ENCODE measurements at places on chromosomes 6 and 20.
A peak's percentile ranks its signal among the peaks of the same experiment; 100 is the strongest.

DNA sequence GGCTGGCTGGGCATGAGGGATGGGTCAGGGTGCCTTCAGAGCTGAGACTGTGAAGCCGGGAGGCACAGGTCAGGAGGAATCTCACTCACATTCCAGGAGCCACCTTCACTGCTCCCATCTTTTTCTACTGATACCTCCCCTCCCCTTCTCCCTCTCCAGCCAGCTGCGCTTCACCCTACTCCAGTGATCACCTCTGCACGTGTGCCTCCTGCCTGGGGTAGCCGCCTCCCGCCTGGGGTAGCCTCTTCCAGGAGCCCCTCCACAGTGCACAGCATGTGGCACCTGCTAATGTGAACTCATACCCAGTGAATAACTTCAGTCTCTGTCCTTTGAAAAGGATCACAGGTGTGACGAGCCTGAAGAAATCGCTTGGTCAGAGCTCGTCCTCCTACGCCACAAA lies 232.6 kb downstream of the TMEM242 start:
- DNase-seq: no peak

GRCh38 chr6:18314317-18314997 lies 50.1 kb upstream of the DEK start:
- DNase-seq: no peak

GRCh38 chr6:41784581-41785171 lies 2.8 kb upstream of the TOMM6 start:
- no peak for DNase-seq

GRCh38 chr6:90103056-90103800 lies 193.4 kb downstream of the BACH2 start:
- no peak for DNase-seq

- DNase-seq: peak; percentile 50
These were observed 171.6 kb upstream of the FBXL4 start for GRCh38 chr6:99119109-99120031.

- DNase-seq: peak; percentile 19
These were observed 65.8 kb downstream of the MAP3K4 start for GRCh38 chr6:161057103-161058091.

DNA sequence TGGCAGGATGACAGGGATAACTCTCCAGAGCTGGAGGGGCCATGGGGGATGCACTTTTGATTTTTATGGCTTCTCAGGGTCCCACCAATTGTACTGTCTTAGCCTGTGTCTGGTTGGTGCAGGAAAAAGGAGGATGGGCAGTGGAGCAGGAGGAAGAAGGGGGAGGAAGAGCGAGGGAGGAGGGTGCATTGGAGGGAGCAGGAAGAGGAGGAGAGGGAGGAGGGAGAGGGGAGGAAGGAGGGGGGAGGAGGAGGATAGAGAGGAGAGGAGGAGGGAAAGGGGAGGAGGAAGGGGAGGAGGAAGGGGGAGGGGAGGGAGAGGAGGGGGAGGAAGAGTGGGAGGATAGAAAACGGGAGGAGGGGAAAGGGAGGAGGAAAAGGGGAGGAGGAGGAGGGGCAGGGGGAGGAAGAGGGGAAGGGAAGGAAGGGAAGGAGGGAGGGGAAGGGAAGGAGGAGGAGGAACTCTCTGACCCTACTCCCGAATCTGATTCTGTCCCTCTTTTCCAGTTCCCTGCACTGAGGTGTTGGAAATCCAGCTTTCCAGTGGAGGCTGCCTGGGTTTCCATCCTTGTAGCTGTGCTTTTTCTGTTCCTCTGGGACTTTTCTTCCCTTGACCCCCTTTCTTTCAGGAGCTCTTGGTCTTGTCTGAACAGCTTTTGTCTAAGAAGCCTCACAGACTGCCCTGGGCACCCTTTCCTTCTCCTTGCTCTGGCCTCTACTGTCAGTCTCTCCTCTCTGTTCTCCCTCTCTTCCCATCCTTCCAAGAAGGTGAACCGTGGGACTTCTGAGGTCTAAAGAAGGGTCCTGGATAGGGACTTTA lies 149.4 kb downstream of the DHX35 start:
- no peak for DNase-seq

DNA sequence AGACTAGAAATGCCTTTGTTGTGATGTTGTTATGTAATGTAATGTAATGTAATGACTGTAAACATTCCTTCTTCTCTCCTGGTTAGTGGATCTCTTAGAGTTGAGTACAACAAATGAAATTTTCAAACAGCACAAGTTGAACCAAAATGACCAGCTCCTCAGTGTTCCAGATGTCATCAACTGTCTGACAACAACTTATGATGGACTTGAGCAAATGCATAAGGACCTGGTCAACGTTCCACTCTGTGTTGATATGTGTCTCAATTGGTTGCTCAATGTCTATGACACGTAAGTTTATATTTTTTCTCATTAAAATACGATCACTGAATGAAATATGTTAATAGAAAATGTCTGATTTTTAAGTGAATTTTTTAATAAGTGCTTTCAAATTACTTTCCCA lies 496.7 kb downstream of the UTRN start:
- DNase-seq: no peak

GRCh38 chr20:24648481-24648880 lies 179.1 kb downstream of the SYNDIG1 start:
- DNase-seq: no peak

GRCh38 chr6:24990236-24990845 lies 54.6 kb upstream of the RIPOR2 start:
- DNase-seq: no peak

- peak; percentile 46 for DNase-seq
These were observed 32.0 kb downstream of the POM121L2 start for GRCh38 chr6:27280064-27280539.

GRCh38 chr20:53652859-53653517 lies 59.3 kb upstream of the ZNF217 start:
- DNase-seq: no peak

- DNase-seq: no peak
These were observed 35.3 kb downstream of the DUSP22 start for GRCh38 chr6:327538-328116.

DNA sequence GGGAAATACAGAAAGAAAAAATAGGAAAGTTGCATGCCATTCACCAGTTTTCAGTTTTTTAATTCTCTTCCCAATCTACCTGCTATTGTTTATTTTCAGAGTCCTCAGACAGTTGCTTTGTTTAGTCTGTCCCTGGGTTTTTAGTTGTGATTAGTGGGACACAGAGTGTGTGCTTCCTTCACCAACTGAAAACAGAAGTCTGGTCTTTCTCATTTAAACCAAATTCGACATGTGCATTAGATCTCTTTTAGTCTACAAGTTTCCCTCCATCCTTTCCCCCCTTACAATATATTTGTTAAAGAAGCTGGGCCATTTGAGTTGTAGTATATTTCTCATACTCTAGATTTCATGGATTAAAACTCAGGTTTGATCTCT lies 58.7 kb upstream of the STMND1 start:
- DNase-seq: no peak

DNA sequence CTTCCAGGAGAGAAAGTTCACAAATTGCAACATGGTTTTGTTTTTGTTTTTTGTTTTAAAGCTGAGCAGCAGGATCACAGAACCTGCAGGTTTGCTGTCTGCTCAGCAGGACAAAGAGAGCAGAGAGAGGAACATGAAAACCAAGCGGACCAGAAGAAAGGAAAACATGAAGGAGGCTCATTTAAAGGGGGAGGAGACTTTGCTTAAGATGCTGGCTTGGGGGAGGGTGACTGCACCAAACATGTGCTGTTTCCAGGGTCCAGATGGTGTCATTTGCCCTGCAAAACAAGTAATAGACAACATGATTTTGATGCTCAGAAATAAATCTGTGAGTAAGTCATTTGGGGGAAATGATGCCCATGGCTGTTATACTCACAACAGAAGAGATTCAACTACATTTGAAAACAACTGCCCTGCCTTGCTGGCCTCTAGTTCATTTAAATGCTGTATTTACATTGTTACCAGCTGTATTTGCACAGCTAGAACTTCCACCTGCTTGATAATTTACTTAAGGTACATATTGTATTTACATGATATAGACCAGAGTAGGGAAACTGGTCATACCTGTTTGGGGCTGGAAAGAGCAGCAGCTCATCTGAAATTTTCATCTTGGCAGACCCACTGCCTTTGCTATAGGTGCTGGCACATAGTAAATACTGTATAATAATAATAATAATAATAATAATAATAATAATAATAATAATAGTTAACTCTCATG lies 32.2 kb upstream of the CHD6 start:
- DNase-seq: no peak

GRCh38 chr6:113884011-113884410 lies 26.9 kb downstream of the MARCKS start:
- no peak for DNase-seq

DNA sequence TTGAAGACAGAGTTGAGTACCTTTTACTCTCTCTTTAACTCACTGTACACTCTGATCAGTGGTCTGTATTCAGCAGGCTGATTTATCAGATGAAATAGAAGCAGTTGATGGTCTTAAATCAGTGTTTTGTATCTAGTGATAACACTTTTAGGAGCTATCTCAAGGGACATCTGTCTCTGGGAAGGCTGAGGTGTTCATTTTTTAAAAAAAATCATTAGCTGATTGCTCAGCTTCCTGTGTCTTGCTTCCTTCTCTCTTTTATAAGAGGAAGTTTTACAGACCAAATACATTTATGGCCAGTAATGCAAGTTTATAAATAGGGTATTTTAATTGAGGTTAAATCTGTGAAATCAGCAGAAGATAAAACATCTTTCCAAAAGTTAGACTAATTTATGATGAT lies 12.0 kb upstream of the CCDC170 start:
- no peak for DNase-seq

DNA sequence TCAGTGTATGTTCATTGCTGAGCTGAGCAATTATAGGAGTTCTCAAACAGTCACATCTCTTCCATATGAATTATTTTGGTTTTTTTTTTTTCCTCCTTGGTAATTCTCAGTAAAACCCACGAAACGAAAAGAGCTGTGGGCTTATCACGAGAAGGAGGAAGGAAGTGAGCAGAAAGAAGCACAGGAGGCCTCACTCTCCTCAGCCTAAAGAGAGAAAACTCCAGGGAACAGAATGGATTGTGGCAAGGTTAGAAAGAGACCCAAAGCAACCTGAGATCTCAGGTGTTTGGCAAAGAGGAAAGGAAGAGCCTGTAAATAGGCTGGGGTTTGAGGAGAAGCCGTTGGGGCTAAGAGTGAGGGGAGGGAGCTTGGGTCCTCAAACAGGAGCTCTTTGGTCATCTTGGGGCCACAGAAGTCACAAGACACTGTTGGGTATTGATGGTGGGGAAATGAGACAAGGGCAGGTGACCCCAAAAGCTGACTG lies 67.8 kb upstream of the CITED2 start:
- DNase-seq: no peak

DNA sequence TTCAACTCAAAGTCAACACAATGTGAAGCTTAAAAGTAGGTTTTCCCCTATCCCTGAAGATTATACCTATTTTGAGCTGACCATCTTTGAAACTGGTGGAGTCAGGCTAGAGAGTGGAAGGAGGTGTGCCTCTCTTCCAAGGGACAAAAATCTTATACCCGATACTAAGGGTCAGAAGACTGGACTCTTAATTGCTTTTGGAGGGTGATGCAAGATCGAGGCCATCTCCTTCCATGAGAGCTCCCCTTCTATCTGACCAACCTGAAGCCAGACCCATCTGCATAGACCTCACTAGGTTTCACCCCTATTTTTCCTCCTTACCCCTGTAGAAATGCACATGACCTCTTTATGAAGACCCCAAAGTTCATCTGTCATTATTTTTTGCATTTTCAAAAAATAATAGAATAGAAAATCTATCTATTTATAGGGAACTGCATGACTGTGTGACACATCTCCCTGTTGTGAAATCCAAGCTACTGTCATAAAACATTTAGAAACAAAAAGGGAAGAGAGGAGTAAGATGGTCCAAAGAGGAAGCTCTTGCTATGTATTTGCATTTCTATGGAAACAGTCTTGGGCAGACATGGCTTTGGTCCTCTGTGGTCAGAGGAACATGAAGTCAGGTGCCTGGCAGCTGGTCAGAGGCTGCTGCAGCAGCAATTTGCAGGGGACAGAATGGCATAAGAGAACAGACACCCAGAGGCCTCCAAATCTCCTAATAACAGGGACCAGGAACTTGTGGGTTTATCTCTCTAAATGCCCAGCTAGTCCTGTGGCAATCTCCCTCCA lies 349.2 kb downstream of the MAFB start:
- DNase-seq: no peak
